ENCODE measurements at places on chromosomes 7 and 10.

GRCh38 chr7:53003653-53004445, 31.6 kb upstream of the POM121L12 start:
- no peak for DNase-seq

DNA sequence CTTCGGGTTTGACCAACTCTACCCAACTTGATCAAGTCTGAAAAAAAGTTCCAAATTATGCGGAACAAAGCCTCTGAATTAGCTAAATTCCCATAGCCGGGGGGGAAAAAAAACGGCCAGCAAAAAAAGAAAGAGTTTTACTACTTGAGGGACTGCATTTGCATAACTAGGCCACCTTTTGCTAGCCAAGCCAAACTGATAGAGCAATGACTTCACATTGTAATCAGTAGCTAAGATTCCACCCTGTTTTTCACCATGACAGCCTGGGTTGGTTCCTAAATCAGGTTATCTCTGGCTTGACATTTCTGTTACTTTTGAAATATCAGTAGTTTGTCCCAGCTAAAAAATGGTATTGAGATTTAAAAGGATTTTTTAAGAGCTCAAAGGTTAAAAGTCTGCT, 31.4 kb upstream of the CREB3L2 start:
- no peak for DNase-seq

DNA sequence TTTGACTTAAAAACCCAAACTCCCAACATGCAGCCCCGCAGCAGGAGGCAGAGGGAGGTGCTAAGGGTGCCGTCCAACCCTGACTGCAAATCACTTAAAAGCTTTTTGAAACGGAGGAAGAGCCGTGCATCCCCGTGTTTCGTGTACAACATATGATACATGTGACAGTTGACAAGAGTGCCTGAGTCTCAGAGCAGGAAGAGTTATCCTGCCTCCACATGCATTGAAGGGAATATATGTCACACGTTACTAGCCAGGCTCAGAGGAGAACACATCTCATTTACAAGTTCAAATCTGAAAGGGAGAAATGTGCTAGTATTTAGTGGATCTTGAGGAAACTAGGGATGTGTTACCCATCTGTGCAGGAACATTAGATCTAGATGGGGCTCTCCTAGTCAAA, 69.9 kb downstream of the SDK1 start:
- DNase-seq: no peak

DNA sequence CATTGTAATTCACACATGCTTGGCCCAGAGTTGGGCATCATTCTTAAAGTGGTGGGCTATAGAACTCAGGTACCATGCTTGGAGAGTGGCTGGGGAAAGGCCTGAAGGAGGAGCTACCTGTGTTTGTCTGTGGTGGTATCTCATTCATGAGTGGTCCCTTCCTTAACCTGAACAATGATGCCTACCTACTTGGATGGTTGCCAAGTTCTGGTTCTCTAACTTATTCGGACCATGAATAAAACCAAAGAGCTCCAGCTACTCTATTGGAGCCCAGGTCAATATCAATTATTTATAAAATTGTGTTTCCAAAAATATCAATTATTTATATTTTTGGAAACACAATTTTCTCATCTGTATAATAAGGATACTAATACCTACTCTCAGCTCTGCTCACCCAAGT, 2.9 kb upstream of the GPR37 start:
- DNase-seq: no peak

GRCh38 chr10:18278181-18278580, 138.0 kb downstream of the CACNB2 start:
- no peak for DNase-seq

GRCh38 chr10:22624287-22624738, 90.1 kb downstream of the PIP4K2A start:
- no peak for DNase-seq

GRCh38 chr7:106462914-106463482, 178.2 kb upstream of the NAMPT start:
- no peak for DNase-seq

- peak; percentile 94 for DNase-seq
These were observed 48.6 kb downstream of the NCAPG2 start for GRCh38 chr7:158655931-158656441.

DNA sequence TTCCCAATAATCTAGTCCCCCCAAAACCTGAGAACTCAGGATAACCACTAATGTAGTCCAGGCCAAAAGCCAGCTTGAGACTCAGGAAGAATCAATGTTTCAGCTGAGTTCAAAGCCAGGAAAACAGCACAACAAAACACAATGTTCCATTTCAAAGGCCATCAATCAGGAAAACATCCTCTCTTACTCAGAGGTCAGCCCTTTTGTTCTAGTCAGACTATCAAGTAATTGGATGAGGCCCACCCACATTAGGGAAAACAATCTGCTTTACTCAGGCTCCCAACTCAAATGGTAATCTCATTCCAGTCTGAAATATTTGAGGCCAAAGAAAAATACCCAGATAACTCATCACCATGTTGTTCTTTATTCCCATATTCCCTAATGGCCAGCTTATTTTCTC, 152.2 kb downstream of the SDHAF3 start:
- no peak for DNase-seq

- DNase-seq: peak; percentile 11
These were observed 199.9 kb downstream of the CAMK1D start for GRCh38 chr10:12549297-12549696.

GRCh38 chr7:150755473-150756099, 18.4 kb downstream of the GIMAP5 start:
- DNase-seq: peak; percentile 83

- DNase-seq: no peak
These were observed 312.5 kb downstream of the GPR158 start for GRCh38 chr10:25487266-25487665.

- no peak for DNase-seq
These were observed 499.6 kb upstream of the PHF14 start for GRCh38 chr7:10474048-10474447.

- DNase-seq: peak; percentile 76
These were observed 46.4 kb upstream of the NXPH1 start for GRCh38 chr7:8386926-8387550.

- DNase-seq: no peak
These were observed 16.2 kb downstream of the SORBS1 start for GRCh38 chr10:95544783-95545500.

DNA sequence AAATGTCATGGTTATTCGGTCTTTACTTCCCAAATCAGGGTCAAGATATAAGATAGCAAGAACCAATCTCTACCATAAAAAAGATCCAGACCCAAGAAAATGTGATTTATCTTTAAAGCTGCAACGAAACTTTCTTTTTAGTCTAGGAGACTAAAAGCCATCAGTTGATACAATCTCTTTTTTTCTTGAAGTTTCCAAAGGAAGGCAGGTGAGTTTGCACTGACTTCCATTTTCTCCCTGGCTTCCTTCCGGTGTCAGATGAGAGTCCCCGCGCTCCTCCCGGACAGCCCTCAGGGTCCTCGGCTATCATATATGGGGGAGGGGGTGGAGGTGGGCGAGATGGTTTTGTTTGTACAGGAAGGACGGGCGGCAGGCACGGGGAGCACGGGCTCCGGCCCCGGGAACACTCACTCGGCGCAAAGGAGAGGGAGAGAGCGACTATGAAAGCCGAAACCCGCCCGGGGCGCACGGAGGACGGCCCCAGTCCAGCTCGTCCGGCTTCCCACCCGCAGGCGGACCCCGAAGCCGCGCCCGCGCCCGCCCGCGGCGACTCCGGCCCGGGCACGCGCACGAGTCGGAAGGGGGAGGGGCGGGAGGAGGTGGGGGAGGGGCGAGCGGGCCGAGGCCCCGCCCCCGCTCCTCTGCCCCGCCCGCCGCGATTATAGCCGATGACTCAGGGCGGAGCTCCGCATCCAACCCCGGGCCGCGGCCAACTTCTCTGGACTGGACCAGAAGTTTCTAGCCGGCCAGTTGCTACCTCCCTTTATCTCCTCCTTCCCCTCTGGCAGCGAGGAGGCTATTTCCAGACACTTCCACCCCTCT, at the start of gene BAG3:
BAG3 (plus strand) TSS at position 689 of the 822 bp plus-strand sequence. CDS start 296 bp downstream, outside the sequence.
- DNase-seq: peak; percentile 89

- DNase-seq: no peak
These were observed 136.3 kb upstream of the FZD1 start for GRCh38 chr7:91127959-91128358.

DNA sequence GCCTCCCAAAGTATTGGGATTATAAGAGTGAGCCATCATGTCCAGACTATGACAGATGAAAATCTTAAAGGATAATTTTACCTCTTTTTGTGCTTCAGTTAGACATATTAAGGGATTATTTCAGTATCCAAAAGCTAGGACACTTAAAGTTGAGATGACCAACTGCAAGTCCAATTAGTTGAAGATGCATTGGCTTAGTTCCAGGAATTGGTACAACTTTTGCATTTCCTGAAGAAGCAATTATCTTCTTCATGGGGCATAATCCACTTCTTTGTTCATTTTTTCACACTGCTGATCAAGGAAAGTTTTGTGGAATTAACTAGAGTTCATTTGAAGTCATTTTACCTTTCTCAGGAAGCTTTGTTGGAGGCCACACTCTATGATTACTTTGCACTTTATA, 72.0 kb upstream of the HECW1 start:
- DNase-seq: no peak

DNA sequence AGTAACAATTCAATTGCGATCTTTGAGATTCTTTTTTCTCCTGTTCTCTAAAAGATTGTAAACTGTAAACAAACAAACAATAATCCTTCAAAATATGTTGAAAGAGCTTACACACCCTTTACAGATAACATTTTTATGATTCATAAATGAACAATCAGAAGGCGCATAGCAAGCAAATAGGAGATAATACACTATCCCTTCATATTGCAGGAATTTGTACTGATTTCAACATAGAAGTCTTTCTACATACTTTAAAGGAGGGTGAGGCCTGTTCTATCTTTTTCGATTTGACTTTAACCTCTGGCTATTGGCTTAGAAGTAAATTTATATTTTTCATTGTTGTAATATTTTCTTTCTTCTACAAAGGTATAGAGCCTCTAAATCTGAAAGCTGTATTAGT, 57.2 kb downstream of the TFEC start:
- no peak for DNase-seq

DNA sequence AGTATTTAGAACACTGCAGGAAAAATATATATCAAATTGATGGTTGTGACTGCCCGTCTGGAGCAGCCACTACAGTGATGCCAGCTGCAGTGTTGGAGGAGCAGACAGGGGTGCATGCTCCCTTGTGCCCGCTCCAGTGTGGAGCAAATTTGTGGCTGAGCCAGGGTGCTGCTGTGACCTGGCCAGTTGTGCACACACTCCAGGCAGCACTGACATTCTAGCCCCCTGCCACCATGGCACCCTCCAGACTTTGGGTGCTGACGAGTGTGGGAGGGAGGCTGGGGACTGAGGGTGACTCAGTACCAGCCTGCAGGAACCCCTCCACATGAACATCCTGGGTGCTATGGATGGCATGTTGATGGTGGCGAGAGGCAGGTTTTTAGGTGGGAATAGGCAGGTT, 160.0 kb upstream of the PCDH15 start:
- no peak for DNase-seq

Measured in GM12865 (cell line).